Activated naive CD4-positive, alpha-beta T cell (primary cell): ENCODE measurements at places on chromosomes 12 and 14.

DNA sequence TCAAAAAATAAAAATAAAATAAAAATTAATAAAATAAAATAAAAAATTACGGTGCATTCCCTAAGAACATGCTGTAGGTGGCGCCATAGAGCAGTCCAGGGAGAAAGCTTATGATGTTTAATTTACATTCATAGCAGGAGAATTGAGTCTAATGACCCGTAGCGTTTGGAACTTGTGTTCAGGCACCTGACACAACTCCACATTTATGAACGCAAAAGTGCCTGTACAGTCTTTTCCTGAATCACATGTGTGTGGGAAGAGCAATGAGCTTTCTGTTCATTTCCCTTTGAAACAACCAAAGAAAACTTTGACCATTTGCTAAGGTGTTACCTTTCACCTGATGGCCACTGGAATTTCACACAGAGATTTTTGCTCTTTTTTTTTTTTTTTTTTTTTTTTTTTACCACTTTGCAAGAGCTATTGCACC lies 60.6 kb upstream of the KCNA1 start:
- no peak for DNase-seq

DNA sequence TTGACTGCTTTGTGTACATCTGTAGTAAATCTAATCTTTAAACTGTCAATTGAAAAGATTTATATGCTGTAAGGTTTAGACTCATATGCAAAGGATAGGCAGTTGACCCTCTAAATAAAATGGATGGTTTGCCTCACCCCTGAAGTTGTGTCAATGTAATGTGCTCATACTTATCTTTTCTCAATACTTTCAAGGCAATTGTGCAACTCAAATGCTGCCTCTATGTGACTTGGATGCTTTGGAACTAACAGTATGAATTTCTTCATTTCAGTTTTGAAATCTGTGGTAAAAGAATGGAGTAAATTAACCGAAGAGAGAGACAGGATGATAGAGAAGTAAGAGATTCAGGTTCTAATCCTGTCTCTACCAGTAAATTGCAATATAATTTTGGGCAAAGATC lies 9.7 kb downstream of the PDE6H start:
- no peak for DNase-seq

GRCh38 chr14:36647417-36647823 lies 14.2 kb upstream of the PAX9 start:
- no peak for DNase-seq

DNA sequence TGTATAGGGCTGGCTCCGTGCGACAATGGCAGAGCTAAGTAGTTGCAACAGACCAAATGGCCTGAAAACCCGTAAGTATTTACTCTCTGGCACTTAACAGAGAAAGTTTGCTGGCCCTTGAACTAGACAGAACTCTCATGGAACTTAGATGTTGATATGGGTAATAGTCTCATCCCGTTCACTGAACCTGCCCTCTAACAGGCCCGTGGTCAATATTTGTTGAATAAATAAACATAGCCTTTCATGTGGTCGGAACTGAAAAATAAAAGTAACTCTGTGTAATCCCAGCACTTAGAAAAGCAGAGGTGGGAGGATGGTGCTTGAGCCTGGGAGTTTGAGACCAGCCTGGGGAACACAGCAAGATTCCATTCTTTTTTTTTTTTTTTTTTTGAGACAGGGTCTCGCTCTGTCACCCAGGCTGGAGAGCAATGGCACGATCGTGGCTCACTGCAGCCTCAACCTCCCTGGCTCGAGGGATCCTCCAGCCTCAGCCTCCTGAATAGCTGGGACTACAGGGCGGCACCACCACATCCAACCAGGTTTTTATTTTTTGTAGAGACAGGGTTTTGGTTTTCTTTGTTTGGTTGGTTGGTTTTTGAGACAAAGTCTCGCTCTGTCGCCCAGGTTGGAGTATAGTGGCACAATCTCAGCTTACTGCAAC lies 29.7 kb downstream of the KDM2B start:
- DNase-seq = no peak

DNA sequence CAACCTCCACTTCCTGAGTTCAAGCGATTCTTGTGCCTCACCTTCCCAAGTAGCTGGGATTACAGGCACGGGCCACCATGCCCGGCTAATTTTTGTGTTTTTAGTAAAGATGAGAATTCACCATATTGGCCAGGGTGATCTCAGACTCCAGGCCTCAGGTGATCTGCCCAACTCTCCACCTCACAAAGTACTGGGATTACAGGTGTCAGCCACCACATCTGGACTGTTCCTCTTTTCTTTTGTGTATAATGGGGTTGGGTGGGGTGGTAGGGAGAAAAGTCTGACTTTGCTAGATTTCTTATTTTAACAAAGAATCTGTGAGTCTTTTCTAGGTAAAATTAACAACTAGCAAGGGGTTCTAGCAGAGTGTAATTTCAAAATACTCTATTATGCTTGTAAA lies 92.7 kb upstream of the AMN1 start:
- no peak for DNase-seq

- no peak for DNase-seq
Observed at GRCh38 chr12:95258803-95259202, 41.2 kb downstream of the VEZT start.

- DNase-seq = no peak
Observed at GRCh38 chr12:55703901-55704761, 3.6 kb downstream of the ITGA7 start.

GRCh38 chr12:55683676-55684075 lies 24.0 kb downstream of the ITGA7 start:
- no peak for DNase-seq

GRCh38 chr14:52360831-52361230 lies 46.7 kb downstream of the PTGER2 start:
- DNase-seq = no peak
